T47D (cell line): ENCODE measurements at places on chromosomes 6 and 20.

GRCh38 chr6:111975466-111975865 is 78.4 kb upstream of the CCN6 start:
- no peak for DNase-seq

DNA sequence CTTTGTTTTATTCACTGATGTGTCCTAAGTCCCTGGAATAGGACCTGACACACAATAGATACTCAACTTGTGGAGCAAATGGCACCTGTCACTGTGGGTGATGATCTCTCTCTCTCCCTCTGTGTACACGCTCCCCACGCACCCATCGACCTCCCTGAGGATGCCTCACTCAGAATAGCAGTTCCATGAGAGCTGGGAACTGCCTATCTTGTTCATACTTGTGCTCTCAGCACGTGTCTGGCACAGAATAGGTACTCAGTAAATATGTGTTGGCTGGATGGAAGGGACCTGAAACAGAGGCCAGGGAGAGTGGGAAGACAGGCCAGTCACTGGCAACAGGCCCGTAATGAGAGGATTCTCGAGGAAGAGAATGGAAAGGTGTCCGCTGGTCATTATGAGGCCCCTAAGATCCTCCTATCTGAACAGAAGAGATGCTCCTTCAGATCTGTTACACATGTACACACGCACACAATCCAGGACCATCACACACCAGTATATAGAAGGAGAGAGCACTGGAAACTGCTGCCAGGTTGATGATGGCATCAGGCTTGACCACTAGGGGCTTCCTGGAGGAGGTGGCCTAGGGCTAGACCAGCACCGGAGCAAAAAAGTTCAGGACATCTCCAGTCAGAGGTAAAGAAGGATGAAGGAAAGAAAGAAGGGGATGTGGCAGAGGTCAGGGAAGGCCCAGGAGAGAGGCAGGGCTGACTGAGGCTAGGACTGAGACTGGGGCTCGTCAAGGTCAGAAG is 30.9 kb downstream of the VEGFA start:
- DNase-seq: no peak

- DNase-seq: no peak
Observed at GRCh38 chr6:106614592-106615257, 14.6 kb downstream of the RTN4IP1 start.

DNA sequence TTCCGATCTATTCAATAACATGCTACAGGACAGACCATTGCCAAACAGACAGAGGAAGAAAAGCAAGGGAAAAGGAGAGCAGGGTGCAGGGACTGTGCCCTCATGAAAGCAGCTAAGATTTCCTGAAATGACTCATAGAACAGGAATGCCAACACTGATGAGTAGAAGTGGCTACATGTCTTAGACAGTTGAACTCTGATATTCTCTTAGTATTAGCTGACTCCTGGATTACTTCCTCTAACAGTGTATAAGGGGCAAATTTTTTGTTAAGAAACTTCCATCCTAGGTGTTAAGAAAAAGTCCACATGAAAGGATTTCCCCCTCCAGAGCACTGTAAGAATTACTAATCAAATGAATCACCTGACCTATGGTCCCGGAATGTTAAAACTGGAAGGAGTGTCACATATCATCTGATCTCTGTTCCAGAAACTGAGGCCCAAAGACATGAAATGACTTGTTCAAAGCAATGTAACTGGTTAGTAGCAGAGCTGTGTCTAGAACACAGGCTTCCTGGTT is 224.9 kb downstream of the IBTK start:
- no peak for DNase-seq

DNA sequence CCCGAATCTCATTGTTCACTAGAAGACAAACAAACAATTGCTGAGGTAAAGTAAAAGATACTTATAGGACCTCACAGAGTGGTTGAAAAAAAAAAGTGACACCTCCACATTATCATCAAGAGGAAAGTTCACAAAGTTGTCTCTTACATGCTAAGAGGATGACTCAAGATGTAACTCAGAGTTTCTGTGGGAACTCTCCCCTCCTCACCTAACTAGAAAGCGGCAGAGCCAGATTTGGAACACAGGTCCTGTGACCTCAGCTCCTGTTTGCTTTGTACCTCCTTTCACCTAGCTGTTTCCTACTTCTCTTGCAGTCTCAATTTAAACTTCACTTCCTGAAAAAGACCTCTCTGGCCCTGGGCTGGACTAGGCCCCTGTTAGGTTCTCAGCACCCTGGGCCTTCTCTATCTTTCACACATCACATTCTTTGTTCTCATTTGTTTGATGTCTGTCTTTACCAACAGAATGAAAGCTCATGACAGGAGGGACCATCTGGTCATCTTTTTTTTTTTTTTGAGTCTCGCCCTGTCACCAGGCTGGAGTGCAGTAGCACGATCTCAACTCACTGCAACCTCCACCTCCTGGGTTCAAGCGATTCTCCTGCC is 60.8 kb downstream of the CD24 start:
- no peak for DNase-seq

GRCh38 chr6:163775313-163775712 is 360.8 kb downstream of the QKI start:
- peak; percentile 73 for DNase-seq

- DNase-seq: peak; percentile 59
Observed at GRCh38 chr20:39880890-39881289, 808.1 kb downstream of the MAFB start.

- DNase-seq: no peak
Observed at GRCh38 chr6:75299801-75300530, 15.4 kb upstream of the TMEM30A start.

GRCh38 chr6:137928286-137928685 is 61.2 kb downstream of the TNFAIP3 start:
- no peak for DNase-seq

DNA sequence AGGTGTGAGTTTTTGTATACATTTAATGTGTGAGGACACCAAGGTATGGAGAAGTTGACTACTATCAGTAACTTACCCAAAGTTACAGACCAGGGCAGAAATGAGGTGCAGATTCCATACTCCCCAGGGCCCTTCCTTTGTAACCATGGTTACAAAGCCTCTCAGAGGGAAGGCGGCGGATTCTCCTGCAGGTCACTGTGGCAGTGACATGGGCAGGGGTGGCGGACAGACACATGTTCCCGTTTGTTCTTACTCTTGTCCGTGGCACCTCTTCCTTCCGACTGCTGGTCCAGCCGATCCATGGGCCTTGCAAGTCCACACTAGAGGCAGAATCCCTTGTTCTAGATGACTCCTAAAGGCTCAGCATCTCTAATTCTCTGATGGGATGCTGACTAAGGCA is 43.0 kb downstream of the PDYN start:
- no peak for DNase-seq

DNA sequence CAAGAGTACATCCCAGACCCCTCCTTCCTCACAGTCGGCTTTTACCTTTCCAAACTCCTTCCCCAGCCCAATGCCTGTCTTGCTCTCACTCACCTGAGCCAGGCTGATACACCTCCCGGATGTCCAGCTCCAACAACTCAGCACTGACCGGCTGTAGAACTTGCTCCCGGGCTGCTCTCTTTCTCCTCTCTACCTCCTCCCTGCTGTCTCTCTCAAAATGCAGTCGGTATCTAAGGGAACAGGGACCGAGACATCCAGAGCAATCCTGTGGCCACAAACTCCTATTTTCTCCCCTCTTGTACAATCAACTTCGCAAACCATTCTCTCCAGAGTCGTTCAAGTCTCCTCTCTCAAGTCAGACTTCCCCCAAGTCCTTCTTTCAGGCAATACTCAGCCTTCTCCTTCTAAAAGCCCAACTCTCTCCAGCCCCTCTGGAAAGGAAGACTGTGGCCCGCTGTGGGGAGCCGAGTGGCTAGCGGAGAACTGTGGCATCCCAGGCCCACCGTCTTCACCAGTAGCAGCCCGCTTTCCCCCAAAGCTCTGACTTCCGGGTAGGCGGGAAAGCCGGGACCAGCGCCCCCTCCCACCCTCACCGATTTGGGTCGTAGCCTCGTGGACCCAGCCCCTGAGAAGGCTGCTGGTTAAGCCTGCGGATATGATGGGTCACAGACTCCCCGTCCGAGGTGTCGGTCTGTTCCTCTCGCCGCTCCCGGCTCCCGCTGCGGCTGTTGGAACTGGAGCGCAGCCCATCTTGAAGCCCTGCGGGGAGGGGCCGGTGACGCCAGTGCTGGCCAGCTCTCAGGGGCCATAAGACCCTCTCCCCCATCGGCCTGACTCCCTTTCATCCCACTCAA is 1.1 kb downstream of the GNL1 start:
- DNase-seq: no peak

DNA sequence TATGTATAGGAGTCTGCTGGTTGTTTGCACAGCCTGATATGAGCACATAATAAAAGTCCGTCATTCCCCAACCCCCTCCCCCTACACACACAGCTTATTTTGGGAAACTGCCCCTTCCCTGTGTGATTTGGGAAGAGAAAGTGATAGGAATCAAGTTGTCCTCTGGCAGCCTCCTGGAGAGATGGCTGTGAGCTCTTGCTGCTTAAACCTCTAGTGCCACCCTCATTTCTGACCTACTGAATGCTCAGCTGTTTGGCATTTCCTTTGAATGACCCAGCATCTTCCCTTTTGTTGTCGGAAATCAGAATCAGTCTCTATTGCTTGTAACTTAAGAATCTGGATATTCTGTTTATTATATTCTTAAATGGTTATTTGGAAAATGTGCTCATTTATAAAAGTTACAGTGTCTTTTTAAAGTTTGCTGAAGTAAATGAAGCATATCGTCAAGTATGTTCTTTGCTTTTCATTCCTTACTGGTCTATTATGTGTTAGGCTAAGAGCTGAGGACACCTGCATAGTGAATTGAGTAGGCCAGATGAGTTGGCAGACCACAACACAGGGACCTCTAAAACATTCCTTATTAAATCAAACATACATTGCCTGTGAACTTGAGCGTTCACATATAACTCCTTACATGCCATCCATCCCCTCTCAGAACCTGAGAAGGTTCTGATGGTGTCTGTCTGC is 5.5 kb downstream of the RWDD2A start:
- DNase-seq: no peak

DNA sequence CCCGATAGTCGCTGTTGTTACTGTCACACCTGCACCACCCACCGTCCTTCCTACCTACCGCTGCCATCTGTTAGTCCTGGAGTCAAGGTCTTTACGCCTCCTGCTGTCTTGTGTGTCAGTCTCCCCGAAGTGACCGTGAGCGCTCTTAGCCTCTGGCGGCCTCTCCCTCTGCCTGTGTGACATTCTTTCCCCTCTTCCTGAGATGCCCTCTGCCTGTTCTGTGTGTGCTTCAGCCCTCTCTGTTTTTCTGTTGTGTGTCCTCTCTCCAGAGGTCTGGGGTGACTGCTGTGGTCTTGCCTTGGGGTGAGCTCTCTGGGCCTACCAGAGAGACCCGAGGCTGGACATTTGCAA is 54.9 kb downstream of the TCP11 start:
- DNase-seq: no peak

- DNase-seq: no peak
Observed at GRCh38 chr20:3339076-3339475, 68.4 kb downstream of the DNAAF9 start.

DNA sequence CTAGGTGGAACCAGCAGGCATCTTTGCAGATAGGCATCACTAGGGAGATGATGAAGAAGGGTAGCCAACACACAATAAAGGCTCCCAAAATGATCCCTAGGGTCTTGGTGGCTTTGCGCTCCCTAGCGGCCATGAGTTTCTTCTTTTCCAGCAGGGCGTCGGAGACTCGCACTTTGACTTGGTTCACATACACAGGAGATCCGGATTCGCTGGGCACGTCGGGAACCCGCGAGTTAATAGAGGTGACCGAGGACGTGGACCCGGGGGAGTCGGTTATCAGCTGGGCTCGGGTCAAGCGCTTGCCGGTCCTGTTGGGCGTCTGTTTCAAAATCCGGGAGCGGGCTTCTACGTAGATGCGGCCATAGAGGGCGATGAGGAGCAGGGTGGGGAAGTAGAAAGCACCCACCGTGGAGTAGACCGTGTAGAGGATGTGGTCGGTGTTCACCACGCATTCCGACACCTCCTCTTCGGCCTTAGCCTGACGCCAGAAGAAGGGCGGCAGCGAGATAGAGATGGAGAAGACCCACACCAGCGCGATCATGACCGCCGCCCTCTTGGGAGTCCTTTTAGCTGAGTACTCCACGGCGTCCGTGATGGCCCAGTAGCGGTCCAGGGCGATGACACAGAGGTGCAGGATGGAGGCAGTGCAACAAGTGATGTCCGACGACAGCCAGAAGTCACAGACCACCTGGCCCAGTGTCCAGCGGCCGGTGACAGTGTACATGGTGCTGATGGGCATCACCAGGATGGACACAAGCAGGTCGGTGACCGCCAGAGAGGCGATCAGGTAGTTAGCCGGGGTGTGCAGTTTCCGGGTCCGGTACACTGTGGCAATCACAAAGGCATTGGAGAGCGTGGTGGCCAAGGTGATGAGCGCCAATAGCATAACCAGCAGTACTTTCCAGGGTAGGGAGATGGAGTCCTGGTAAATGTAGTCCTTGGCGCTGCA is 658 bp downstream of the HTR1B start:
- no peak for DNase-seq

GRCh38 chr6:89138173-89138572 is 7.7 kb upstream of the PM20D2 start:
- DNase-seq: no peak

DNA sequence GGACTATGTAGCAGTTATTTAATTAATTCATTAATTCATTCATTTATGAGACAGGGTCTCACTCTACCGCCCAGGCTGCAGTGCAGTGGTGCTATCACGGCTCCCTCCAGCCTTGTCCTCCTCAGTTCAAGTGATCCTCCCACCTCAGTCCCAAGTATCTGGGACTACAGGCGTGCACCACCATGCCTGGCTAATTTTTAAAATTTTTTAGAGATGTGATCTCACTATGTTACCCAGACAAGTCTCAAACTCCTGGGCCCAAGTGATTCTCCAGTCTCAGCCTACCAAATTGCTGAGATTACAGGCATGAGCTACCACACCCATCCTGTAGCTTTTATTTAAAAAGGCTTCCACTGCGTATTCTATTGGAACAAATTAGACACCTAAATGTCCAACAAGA is 23.4 kb downstream of the SRPK1 start:
- DNase-seq: no peak

DNA sequence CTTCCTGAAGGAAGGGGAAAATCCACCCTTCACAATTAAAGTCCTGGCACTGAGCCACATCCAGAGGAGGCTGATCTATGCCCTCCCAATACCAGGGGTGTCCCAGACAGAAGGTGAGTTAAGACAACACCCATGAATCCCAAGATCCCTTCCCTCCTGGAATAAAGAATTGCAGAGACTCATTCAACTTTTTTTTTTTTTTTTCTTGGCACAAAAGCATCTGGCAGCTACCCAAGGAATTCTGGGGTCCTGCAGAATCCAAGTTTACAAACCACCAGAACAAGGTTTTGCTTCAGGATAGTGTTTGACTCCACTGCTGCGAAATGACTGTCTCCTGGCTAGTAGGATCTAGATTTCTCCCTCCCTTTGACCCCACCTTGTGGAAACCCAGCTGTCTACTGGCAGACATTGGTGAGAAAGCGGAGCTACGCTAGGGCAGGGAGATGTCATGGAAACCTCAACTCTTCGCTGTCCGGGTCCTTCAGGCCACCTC is 37.4 kb downstream of the JAG1 start:
- no peak for DNase-seq

GRCh38 chr6:169794317-169795055 is 43.1 kb downstream of the ERMARD start:
- DNase-seq: no peak

GRCh38 chr6:12800120-12800519 is 83.6 kb downstream of the PHACTR1 start:
- DNase-seq: no peak
